ENCODE measurements at places on chromosomes 1 and 21.
A peak's percentile ranks its signal among the peaks of the same experiment; 100 is the strongest.

GRCh38 chr1:57839067-57839466 lies 415.2 kb upstream of the DAB1 start:
- no peak for DNase-seq

GRCh38 chr1:204454476-204454875 lies 40.1 kb downstream of the PIK3C2B start:
- peak; percentile 34 for DNase-seq

DNA sequence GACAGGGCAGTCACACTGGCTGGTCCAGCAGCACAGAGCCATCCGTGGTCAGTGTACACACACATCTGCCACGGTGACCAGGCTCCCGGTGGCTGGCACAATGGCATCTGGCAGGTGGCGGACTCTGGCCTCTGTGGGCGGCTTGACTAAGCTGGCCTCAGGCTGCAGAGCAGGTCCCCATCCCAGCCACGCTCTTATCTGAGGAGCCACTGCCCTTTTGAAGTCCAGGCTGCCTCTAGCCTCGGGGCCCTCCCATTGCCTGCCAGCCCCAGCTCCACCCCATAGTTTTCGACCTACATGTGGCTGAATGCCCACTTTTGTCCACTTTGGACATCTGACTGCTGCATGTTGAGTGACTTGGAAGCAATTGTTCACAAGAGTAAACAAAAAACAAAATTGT lies 29.9 kb upstream of the EDN2 start:
- DNase-seq, result no peak

DNA sequence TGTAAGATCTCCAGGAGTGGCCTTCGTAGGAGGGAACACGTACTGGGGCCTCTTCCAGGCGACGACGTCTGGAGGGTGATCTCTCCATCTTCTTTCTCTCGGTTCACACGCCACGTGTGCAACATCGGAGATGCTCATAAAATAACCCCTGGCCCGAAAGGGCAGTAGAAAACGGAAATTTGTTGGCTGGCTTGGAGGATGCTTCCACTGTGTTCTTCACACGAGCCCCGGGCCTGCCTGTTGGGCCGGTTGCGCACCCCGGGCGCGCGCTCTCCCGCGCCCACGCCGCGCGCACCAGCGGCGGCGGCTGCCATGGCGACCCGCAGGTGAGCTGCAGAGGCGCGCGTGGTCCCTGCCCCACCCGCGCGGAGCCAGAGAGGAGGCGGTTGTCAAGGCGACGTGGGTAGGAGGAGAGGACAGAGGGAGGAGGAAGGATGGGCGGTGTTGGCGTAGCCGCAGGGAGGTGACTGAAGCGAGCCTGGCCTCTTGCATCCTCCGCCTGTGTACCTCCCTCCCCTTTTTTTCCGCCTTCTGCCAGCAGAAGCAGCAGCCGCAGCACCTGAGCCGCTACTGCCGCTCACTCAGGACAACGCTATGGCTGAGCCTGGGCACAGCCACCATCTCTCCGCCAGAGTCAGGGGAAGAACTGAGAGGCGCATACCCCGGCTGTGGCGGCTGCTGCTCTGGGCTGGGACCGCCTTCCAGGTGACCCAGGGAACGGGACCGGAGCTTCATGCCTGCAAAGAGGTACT lies at the start of gene ELAPOR1:
Gene ELAPOR1, plus strand, starts transcription at position 526 of the 752 bp plus-strand sequence. Its CDS starts 69 bp downstream, at position 595.
- peak; percentile 76 for DNase-seq

- no peak for DNase-seq
These were observed 102.6 kb downstream of the GALNT2 start for GRCh38 chr1:230169454-230170152.

GRCh38 chr1:107669996-107670395 lies 295.0 kb downstream of the VAV3 start:
- no peak for DNase-seq

DNA sequence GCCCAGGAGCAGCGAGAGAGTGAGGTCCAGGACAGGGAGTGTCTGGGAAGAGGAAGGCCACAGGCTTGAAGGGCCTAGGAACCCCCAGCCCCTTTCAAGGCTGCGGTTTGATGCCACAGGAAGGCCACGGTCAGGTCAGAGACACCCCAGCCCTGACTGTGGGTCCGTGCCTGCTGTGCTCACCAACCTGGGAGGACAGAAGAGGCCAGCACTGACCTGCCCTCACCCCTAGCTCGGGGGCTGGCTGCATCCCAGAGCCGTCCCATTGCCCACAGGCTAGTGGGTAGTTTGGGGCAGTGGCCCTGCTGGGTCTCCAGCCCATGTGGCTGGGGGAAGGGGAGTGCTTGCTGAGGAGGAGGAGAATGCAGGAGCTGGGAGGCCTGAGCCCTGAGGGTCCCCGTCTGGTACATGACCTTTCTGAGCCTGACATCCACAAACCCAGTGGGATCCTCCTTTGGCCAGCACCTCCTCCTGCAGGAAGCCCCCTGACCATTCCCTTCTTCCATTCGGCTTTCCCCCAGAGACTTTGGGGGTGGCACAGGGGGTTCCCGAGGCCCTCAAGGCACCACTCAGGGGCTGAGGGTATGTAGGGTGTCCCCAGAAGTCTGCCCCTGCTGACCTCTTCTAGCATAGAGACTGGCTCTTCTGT lies 54.3 kb downstream of the WNT9A start:
- DNase-seq, result no peak

DNA sequence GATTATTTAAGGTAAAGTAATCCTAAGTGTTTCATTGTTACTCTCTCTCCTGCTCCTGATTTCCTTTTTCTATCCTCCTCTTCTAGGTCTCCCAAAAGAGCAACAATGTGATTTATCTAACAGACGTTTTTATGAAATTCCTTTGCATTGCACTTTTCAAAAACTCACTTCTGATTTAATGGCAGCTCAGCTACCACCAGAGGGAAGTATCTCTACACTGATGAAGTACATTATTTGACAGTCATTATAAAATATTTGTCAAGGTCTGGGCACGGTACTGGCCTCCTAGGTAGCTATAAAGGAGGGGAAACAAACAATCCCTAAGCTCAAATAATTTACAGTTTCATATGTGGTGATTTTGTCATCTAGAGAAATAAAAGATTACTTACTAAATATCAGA lies 15.6 kb downstream of the TMPRSS15 start:
- no peak for DNase-seq
